ENCODE measurements at places on chromosomes 2 and 18.

DNA sequence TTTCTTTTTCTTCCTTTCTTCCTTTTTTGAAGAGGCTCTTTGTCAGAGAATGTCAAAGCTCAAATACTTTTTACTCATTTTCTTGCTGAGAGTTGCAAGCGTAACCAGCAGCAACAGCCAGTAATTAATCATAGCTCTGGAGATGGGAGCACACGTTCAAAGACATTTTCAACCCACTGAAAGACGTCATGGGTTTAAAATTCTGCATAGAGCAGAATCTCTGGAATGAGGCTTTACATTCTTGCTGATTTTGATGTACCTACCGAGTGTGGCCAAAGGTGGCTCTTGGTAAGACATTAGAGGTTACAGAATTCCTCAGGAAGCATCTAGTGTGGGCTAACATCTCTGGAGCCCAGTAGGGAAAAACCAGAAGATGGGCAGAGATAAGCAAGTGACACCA lies 292.5 kb downstream of the MTX2 start:
- no peak for DNase-seq

DNA sequence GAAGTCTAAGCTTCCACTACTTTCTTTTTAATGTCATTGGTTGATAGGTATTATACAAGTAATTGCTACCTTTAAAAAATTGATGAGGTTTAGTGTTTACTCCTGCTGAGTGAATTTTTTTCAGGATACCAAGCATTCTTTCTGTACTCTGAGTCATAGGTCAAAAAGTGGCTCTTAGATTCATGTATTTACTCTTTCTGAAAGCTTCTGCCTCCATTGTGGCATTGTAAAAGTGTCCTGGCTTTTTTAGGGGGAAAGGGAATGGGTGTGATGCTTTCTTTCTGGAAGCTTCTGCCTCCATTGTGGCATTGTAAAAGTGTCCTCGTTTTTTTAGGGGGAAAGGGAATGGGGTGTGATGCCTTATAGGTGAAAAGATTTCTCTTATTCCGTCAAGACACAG lies 286.5 kb downstream of the LPIN1 start:
- no peak for DNase-seq

DNA sequence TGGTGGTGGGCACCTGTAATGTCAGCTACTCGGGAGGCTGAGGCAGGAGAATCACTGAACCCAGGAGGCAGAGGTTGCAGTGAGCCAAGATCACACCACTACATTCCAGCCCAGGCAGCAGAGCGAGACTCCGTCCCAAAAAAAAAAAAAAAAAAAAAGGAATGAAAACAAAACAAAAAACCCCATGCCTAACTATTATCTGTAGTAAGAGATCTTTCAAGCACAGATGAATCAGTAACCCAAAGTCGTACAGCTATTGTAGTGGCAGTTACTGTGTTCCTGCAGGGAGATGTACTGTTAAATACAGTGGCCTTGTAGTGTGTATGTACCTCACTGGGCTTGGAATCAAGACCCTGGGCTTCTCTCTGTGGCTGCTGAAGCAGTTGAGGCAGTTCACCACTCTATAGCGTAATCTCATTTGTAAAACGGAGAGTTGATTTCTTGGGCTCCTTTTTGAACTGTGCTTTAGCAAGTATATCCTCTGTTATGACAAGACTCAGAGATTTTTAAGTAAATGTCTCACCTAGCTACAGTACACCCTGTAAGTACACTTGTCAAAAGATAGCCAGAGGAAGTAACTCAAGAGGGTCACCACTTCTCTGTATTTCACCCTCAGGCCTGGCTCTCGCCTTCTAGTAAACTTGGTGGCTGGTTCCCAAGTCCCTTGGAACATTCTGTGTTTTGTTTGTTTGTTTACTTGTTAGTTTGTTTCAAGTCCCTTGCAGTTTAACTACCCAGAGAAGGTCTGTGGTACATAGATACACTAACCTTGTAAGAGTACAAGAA lies 109.6 kb upstream of the FOSL2 start:
- DNase-seq = no peak

- peak; percentile 18 for DNase-seq
Measured at GRCh38 chr2:37586663-37587317, 84.7 kb downstream of the CDC42EP3 start.

GRCh38 chr2:129699781-129700573 lies 279.5 kb upstream of the RAB6C start:
- no peak for DNase-seq

DNA sequence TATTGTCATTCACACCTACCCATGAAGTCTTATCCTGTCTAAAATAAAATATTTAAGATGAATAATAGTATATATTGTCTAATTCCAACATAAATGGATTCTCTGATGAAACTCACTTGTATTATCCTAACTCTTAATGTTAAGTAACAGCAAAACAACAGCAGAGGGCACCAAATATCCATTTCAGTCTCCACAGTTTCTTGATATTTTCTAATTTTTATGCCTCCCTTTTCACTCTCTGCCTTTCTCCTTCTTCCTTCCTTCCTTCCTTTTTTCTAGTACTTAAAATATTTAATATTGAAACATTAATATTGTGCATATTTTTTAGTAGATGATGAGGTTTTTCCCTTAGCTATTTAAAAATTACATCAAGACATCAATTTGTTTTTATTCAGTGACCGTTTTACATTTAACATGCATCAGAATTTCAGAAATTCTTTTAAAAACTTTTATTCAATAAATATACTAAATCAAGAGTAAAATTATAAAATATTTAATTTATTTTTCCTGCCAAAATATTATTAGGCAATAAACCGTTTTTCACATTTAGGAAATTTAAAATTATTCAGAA lies 97.6 kb downstream of the WDR7 start:
- no peak for DNase-seq

DNA sequence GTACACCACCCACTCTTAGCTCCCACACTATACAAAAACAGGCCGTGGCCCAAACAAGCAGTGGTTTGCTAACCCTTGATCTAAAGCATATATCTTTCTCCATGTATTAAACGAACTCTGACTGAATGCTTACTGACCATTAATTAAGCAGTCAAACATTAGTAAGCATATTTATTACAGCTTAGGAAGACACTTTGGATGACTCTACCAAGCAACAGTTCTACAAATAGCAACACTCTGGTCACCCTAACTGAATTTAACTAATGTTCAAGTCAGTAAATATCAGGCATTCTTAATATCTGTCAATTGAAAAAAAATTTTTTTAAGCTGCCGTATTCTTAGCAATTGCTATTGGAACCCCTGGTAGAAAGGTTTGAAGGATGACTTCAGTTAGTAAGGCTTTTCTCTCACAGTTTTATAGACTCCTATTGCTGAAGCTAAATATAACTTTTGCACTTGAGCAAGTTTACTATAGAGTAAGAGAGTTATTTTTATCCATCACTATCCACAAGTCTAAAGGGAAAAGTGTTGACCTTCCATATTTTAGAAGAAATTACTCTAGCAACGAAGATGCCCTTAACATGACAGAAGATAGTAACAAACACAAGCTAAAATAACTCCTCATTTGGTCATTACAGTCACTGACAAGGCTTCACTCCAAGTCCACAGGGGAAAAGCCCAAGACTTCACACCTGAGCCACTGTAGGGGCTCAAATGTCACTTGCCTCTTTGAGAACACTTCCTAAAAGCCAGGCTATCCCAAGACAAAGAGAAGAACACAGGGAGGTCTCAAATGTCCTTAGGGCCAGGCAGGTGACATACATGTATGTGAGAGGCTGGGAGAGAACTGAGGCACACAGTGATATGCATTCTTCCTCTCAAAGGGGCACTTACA lies 74.4 kb downstream of the RTN4 start:
- no peak for DNase-seq

- no peak for DNase-seq
Measured at GRCh38 chr18:801137-801536, 10.9 kb downstream of the YES1 start.

- no peak for DNase-seq
Measured at GRCh38 chr2:152405206-152406118, 70.5 kb downstream of the FMNL2 start.

- no peak for DNase-seq
Measured at GRCh38 chr18:48953104-48953706, 2.4 kb upstream of the SMAD7 start.

Data from CD4-positive, alpha-beta T cell treated with Interleukin-6 for 4 hours (primary cell).